ENCODE measurements at places on chromosomes 3 and 15.
A peak's percentile ranks its signal among the peaks of the same experiment; 100 is the strongest.

DNA sequence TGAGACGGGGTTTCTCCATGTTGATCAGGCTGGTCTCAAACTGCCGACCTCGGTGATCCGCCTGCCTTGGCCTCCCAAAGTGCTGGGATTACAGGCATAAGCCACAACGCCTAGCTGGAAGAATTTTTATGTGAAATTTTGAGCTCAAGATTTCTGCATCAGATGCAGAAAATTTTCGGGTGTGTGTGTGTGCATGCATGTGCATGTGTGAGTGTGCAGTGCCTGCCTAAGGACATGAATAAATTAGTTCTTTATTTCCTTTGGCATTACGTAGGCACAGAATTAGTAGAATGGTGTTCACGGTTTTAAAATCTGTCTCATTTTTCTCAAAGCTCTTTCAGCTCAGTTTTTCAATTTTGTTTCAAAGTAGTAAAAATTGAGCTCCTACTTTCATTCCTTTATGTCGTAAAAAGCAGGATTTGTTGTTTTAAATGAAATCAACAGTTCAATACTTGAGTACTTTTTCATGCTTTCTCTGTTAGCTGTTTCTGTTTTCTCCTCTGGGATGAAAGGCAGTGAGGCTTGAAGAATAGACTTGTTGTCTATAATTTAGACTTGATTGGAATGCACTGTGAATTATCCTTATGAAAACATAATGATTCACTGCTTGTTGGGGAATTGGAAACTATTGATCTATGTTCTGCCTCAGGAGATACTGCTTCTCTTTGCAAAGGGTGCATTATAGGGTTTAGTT lies 23.3 kb upstream of the RAB11A start:
- DNase-seq = no peak

- DNase-seq = no peak
Observed at GRCh38 chr3:182133752-182134151, 422.0 kb downstream of the SOX2 start.

DNA sequence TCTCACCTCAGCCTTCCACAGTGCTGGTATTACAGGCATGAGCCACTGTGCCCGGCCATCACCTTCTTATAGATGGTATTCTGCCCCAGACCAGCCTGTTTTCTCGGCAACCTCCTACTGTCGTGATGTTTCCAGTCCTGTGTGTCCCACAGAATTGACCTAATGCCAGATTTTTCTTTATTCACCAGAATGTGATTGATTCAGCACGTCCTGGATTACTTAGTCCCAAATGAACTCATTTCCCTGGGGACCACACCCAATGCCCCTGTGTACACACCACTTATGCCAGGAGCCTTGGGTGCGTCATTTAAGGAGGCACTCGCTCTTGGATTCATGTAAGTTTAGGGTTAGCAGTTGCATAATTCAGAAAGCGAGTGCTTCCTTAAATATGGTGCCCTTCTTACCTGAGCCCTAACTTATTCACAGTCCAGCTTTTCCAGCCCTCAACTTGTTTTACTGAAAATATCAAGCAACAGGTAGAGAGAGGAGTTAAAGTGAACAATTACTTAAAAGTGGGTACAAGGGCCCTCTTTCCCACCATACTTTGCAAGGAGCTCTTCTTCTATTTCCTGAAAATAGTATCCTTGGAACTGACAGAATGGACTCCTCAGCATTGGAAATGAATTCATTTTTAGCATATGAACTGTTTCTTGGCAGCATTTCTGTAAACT lies 64.6 kb upstream of the UBE2E1 start:
- no peak for DNase-seq

GRCh38 chr3:157319672-157320071 lies 117.0 kb upstream of the PTX3 start:
- DNase-seq = no peak

DNA sequence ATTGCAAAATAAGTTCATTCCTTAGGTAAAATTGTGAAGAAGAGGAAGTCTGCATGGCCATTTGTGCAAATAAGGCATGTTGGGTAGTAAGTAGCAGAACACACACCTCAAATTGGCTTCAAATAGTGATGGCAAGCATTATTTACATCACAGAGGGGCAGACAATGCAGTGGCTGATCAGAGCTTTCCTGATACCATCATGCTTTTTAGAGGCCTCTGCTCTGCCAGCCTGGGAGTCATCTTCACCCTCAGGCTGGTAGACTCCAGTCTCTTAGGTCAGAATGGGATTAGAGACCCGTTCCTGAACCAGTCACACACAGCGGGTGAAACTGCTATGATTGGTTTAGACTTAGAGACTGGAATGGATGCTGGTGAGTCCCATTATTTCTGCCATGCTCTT lies 396.0 kb upstream of the MCTP2 start:
- no peak for DNase-seq

GRCh38 chr3:47024932-47025331 lies 45.5 kb downstream of the NBEAL2 start:
- DNase-seq = no peak

GRCh38 chr15:100394736-100395440 lies 53.1 kb upstream of the ADAMTS17 start:
- no peak for DNase-seq

DNA sequence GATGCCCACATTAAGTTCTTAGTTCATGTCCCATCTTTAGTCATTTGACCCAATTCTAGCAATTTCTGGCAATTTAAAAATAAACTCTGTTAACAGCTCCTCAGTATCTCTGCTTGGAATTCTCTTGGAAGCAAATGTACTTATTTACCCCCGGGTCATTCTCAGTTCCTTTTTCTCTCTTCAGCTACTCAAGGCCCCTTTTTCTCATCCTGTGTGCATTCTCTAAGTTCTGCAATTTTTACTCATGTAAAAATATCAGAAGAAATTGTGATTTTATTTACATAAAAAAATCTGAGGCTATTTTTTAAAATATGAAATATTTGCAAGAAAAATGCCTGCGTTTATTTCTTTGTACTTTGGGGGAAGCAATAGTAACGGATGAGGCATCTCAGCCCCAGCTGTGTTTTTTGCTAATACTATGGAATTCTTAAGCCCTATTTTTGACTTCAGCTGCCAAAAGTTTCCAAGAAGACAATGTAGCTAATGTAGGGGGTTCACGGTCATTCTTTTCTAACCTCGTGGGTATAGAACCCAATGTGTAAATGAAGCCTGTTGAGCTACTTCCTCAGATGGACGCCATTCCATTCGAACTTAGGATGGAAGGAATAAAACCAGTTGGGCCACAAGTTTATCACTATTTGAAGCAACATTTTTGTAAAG lies 20.0 kb downstream of the CERS3 start:
- no peak for DNase-seq

DNA sequence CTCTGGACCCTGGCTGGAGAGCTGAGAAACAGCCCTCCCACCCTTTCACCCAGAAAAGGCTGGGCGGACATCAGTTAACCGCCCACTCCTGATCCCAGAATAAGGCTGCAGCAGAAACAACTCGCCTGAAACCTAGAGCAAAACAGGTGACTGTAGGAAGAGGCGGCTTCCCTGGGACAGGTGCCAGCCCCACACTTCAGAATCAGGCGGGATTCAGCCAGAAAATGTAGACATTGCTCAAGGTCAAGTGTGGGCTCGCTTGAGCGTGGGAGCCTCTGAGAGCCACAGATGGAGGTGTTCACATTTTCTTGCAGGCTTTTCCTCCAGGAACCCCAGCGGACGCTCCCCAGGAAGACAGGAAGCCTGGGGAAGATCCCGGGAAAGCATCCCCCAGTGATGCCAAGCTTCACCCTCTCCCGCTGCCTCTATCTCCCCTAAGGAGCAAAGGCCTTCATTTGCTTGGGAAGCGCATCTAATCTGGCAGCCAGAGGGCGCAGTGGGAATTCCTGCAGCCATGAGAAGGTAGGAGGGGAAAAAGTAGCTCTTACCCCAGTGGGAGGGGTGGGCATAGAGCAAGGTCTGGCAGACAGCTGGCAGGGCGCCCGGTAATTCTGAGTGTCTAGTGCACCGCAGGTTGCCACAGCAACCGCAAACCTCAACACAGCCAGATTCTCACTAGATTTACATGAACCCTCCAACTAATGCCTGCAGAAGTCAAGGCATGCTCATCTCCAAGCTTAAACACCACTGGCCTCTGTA lies 77.7 kb downstream of the OCA2 start:
- DNase-seq = no peak

- DNase-seq = no peak
Observed at GRCh38 chr3:186025161-186025560, 83.7 kb downstream of the ETV5 start.

DNA sequence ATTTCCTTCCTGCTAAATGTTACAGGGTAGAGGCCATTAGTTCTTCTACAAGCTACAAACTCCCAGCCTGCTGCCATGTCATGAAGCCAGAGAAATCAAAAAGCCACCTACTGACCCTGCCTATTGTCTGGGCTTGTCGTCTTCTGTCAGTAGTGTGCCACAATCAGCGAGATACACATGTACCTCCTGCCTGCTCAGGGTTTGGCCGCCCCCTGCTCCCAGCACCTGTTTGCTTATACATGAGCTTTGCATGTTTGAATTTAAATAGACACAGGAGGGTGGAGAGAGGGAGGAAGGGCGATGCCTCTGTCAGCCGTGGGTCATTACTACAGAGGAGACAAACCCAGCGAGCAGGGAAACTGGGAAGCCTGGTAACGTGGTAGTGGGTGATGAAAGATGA lies 106.1 kb downstream of the ROBO2 start:
- no peak for DNase-seq

- no peak for DNase-seq
Observed at GRCh38 chr3:177591379-177591778, 394.1 kb upstream of the TBL1XR1 start.

- no peak for DNase-seq
Observed at GRCh38 chr3:118292841-118293240, 741.8 kb downstream of the IGSF11 start.

- no peak for DNase-seq
Observed at GRCh38 chr15:43317566-43318184, 12.7 kb downstream of the LCMT2 start.

- DNase-seq = peak; percentile 9
Observed at GRCh38 chr15:59221511-59222505, 15.2 kb downstream of the LDHAL6B start.

- no peak for DNase-seq
Observed at GRCh38 chr15:74785194-74786032, 3.5 kb downstream of the CSK start.

DNA sequence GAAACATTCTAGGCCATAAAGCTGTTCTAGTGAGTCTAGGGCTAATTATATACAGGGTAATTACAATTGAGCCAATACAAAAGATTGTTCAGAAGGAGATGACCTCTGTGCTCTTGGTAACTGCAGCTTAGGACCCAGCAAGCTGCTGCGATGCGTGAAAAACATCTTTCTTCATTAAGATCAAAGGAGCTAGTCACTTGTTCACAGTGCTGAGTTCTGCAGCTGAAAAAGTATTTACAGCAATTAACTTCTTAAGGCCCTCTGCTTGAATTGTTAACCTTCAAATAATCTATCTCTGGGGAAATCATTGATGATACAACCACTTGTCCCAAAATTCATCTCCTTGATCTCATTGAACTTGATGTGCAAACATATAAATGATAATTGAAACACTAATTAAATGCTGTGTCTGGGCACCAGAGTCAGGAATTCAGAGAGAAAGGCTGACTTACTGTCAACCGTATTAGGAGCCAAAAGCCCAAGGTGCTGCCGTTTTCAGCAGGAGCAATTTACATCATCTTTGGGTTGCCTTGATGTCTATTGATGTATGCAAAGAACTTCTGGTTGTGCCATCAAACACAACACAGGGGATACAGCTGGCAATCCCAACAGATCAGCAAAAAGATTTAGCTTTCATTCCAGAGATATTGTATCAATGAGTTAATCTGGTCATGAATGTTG lies 213.0 kb downstream of the NECTIN3 start:
- no peak for DNase-seq

GRCh38 chr3:150462108-150462507 lies 54.0 kb downstream of the TSC22D2 start:
- DNase-seq = no peak

GRCh38 chr3:31829826-31830426 lies 151.1 kb downstream of the OSBPL10 start:
- no peak for DNase-seq

GRCh38 chr15:59420986-59421618 lies 16.9 kb upstream of the FAM81A start:
- no peak for DNase-seq

- DNase-seq = no peak
Observed at GRCh38 chr3:107966276-107966675, 124.6 kb downstream of the CD47 start.

GRCh38 chr3:170643831-170644230 lies 58.0 kb upstream of the SLC7A14 start:
- no peak for DNase-seq

- no peak for DNase-seq
Observed at GRCh38 chr3:37162501-37163245, 11.7 kb downstream of the LRRFIP2 start.

DNA sequence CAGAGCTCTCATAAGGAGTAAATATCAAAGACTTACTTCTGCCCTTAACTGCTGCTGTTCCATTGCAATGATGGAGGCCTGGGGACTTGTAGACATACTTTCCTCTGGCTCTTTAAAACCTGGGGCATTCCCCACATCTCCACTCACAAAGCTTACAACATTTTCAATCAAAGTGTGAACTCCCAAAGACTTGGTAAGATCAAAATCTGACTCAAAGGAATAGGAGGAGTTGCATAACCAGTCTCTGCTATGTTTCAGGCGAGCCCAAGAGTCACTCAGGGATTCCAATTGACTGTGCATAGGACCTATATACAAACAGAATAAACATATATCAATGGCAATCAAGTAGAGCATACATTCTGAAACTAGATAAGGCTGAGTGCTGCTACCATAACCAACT lies 101.5 kb downstream of the FBXL22 start:
- DNase-seq = no peak

- DNase-seq = no peak
Observed at GRCh38 chr15:35548435-35548834, 2.5 kb upstream of the DPH6 start.

- no peak for DNase-seq
Observed at GRCh38 chr3:171956705-171957104, 82.7 kb upstream of the FNDC3B start.

- no peak for DNase-seq
Observed at GRCh38 chr3:58041826-58042324, 33.7 kb downstream of the FLNB start.

DNA sequence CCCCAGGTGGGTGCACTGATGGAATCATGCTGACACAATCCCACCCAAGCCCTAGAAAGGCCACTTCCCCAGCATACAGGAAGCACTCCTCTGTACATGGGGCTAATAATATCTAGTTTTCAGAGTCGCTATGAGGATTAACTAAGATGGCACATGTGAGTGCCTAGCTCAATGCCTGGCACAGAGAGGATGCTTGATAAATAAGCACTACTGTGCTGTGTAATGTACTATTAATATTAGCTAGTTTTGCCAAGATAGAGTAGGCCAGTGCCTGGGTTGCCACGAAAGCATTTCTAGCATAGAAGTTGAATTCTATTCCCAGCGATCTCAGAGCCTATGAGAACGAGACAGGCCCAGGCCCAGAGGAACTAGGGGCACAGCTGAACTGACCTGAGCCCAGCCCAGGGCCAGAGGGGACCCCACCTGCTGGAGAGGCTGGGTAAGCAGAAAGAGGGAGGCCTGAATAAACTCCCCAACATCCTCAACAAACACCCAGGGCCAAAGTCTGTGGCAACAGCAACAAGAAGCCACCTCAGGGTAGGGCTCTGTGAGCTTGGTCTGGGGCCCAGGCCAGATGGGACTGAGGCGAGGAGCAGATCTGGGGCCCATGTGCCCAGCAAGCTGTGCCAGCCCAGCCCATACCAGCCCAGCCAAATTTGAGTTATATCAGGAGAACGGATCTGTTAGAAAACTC lies 7.6 kb upstream of the SEMA7A start:
- no peak for DNase-seq
